Activated T-cell treated with anti-CD3 and anti-CD28 coated beads, Interleukin-2, amount 50 U/mL, for 48 hours (primary cell): ENCODE measurements at places on chromosomes 7 and 10.

DNA sequence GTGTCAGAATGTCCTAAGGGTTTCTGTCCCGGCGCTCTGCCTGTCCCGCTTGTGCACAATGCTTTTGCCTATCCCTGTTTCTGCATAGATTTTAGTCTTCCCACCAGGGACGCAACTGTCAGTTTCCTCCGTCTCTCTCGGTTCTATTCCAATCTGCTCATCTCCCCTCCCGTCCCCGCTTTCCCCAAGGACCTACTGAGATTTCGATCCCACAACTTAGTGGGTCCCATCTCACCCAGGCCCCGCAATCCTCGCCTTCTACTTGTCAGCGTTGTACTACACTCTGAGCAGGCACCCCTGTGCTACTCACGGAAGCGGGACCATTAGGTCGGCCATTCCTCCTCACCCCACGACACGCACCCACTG is 519 bp upstream of the ZNF655 start:
- no peak for DNase-seq

DNA sequence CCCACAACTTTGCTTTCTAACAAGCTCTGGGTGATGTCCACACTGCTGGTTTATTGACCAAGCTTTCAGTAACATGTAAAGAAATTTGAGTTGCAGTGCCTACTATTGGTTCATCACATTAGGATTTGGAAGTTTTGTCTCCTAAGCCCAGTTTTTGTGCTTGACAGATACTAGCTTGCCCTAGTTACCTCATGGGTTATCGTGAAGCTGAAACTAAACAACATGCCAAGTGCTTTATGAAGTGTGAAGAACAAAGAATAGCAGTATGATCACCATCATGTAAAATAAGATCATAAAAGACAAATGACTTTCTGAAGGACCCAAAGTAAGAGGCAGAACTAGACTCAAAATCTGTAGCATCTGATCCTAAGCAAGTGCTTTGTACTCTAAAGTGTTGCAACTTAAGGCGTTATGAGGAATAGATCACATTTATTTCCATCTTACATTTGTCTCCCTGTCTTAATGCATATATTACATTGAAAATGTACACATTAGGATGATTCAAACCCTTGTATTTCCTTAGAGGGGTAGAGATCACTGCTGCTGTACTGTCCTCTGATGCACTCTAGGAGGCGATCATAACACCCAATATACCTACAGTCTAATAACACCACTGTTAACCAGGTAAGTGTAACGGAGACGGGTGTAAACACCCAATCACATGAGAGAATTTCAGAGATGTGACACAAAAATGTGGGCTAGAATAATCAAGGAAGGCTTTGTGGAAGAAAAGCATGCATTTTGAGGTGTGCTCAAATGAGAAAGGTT is 71.3 kb downstream of the NRCAM start:
- DNase-seq: no peak

DNA sequence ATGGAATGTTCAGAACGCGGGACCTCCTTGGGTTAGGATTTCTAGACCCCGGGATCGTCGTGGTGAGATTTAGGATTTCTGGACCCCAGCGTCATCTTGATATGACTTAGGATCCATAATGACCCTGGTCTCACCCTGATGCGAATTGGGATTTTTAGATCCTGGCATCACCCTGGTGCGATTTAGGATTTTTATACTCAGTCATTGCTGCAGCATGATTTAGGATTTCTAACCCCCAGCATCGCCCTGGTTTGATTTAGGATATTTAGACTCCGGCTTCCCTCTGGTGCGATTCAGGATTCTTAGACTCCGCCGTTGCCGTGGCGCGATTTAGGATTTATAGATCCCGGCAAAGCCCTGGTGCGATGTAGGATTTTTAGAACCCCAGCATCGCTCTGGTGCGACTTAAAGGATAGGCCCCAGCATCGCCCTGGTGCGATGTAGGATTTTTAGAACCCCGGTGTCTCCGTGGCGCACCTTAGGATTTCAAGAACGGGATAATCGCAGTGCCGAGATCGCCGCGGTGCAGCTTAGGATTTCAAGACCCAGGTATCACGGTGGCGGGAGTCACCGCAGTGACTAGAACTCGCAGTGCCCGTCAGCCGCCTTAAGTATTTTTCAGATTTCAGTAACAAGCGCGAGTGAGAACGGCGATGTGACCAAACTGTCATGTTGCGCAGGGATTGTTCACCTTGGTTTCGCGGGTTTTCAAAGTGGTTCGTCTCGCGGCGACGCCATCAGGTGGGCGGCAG is 814 bp downstream of the MEST start:
- DNase-seq: no peak

GRCh38 chr10:103244666-103245271 is 918 bp upstream of the RPEL1 start:
- DNase-seq: peak; percentile 78

GRCh38 chr7:91949221-91950009 is 8.8 kb downstream of the AKAP9 start:
- DNase-seq: no peak

DNA sequence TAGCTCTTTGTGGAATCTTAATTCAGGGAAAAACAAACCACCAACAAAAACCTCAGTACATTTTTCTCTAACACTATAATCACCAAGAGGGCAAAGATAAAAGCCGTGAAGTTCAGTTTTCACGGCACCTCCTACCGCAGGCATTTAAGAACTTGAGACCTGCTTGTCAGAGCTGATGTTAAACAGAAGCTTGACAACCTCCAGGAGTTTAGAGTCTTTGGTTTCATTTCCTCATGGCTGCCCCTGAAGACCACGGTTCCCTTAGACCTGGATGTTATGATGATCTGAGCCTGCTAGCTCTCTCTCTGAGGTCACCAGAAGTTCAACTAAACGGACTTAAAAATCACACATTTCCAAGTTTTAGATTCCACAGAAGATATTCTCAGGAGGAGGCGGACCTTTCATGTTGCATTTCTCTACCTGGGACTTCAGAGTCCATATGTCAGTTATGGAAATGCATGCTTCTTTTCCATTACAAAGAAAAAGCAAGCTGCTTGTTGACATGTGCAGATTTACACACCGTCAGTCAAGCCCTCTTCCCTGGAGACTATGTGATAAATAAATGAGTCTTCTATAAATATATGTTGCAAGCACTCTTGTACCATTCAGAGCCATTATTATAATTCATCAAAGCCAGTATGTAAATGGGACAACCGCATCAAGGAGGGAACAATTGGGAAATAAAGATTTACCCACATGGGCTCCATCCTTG is 258.0 kb downstream of the GFRA1 start:
- DNase-seq: no peak

- DNase-seq: no peak
Observed at GRCh38 chr10:97991871-97992270, 38.5 kb downstream of the CRTAC1 start.

DNA sequence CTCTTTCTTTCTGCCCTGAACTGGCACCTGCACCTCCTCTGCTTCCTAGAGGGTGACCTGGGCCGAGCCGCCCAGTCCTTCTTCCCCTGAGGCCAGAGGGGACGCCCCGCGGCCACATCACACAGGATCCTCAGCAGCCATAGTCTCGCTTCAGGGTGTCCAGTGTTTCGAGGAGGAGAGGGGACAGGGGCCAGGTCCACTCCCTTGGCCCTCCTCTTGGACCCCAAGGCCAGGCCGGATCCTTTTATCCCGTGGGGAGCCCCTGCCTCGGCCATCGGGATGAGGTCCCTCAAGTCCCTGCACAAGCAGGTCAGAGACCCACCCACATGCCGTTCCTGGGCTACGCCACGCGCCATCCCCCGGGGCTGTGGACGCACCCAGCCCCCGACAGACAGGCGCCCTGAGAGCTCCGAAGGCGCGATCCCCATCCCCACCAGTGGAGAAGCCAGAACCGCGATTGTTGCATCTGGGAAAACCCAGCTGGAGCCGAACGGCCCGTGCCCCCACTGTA is 3.6 kb downstream of the BHLHA15 start:
- DNase-seq: no peak

- no peak for DNase-seq
Observed at GRCh38 chr7:99394188-99394502, 14.3 kb downstream of the PDAP1 start.

GRCh38 chr10:52814506-52814905 is 41.9 kb upstream of the MBL2 start:
- DNase-seq: no peak

DNA sequence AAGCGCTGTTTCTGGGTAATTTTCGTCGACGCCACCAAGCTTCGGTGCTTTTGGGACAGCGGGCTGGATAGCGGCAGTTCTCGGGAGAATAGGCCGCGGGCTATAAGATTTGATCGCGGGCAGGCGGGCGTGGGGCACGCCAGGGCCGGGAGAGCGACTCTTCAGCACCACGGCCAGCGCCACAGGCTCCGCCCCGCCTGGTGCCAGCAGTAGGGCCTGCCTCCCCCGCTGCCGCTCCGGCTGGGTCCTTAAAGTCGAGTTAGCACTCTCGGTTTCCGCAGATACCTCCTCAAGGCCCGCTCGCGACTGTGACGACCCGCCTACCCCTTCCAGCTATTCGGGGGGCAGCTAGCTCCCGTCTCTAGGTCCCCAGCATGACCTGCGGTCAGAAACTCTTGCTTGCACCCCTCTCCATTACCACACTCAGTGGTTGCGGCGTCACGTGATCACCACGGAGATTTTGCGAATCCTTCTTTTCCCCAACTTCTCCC is 9.4 kb downstream of the NXPH1 start:
- peak; percentile 73 for DNase-seq

DNA sequence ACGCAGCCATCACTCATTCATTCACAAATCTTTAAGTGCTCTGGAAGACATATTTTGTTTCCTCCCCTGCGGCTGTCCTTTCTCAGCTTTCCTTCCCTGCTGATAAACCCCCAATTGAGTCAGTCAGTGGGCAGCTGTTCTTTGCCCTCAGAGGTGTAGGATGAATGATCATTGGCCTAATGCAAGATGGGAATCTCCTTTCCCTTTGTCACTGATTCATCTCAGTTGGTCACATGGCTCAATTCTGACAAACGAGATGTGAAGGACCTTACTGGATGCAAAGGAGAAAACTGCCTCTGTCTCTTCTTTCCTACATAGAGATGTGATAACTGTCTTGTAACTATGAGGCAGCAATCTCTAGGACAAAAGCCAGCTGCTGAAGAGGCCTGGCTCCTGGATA is 44.6 kb downstream of the COL28A1 start:
- DNase-seq: no peak

- no peak for DNase-seq
Observed at GRCh38 chr7:88111140-88111743, 108.6 kb downstream of the SRI start.

GRCh38 chr10:114682532-114682931 is 24.5 kb upstream of the ABLIM1 start:
- DNase-seq: no peak

- DNase-seq: no peak
Observed at GRCh38 chr7:98686466-98687080, 69.5 kb downstream of the NPTX2 start.

DNA sequence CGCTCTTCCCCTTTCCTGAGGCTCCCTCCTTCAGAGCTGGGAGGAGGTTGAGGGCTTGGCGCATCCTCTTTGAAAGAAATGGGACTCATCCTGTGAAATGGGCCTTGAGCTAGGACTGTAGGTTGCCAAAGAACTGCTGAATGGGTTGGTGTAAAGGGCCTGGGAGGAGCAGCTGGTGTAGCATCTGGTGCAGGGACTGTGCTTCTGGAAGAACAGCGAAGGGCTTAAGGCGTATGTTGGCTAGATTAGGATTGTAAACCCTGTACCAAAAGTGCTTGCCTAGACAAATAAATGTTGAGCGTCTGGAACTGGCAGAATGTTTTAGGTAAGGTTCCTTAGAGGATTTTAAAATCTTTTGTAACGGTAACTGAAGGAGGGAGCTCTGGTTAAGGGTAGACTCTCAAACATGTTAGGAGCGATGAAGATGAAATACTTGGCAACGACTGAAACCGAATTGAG is 563 bp downstream of the STAM start:
- no peak for DNase-seq

DNA sequence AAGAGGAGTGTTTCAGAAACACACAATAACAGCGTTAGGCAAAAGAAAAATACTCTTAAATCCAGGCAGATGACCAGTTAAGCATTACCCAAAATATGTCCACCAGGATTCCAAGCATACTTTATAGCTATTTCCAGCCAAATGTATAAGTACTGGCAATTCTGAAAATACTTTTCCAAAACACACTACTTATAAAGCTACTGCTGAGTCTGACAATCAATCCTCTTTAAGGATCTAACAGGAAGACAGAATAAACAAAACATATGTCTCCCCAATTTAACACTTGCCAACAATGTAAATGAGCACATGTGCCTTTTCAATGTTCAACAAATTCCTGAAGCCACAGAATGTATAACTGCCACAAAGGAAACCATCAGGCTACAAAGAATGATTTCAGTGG is 370.9 kb downstream of the SORCS1 start:
- no peak for DNase-seq

DNA sequence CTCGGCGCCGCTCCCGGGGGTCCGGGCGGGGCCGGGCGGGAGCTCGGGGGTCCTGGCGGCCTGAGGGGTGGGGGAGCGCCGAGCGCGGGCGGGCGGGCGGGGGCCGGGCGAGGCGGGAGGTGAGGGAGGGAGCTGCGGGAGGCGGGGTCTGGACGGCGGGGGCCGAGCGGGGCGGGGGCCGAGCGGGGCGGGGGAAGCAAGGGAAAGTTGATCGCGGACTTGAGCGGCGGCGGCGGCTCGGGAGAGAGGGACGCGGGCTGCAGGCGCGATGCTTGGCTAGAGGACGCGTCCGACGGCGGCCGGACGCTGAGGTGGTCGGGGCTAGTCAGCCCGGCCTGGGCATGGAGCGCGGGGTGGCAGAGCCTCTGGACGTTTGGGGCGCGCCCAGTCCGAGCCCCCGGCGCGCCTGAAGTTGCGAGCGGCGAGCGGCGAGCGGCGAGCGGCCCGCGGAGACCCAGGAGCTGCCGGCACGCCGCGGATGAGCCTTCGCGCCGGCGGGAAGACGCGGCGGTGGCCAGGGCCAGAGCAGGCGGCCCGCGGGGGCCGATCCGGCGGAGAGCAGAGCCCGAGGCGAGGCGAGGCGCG is at the start of gene CDH23:
TSS of gene CDH23 (plus strand) at position 210 of the 585 bp plus-strand sequence. CDS start 42,912 bp downstream, outside the sequence.
- DNase-seq: no peak
